ENCODE measurements at places on chromosomes 13 and 19.

GRCh38 chr13:111663953-111664421 lies 343.5 kb downstream of the TEX29 start:
- no peak for DNase-seq

DNA sequence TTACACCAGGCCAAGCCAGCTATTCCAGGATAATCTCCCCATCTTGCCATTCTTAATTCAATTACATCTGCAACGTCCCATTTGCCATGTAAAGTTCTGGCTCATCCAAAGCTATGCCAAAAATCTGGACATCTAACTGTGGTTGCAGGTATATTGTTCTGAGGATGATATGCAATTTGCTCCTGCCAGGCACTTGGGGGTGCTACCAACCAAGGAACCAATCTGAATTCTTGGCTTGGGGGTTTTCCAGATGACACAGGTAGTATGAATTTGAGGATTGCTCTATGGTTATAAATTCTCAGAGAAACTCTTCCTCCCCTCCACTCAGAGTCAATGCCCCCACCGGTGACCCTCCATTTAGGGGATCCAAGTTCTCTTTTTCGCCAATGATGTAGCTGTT lies 33.0 kb downstream of the CRYL1 start:
- DNase-seq: peak; percentile 41

- no peak for DNase-seq
Measured at GRCh38 chr19:6527893-6528543, 2.8 kb upstream of the TNFSF9 start.

DNA sequence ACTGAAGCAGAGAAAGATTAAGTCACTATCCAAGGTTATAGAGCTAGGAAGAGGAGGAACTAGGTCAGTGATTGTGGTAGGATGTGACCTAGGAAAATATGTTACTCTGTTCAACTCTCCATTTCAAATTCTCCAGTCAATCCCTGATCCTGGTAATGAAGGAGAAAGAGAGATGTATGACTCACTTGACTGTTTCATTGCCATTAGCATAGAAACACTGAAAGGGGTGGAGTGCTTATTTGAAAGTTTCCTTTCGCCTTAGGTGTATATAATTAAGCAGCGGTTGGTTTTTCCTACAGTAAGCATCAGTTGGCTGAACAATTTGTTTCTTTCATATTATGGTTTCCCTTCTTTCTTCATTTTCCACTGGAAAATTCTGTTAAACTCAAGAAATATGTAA lies 198.1 kb upstream of the CSNK1A1L start:
- DNase-seq: no peak

DNA sequence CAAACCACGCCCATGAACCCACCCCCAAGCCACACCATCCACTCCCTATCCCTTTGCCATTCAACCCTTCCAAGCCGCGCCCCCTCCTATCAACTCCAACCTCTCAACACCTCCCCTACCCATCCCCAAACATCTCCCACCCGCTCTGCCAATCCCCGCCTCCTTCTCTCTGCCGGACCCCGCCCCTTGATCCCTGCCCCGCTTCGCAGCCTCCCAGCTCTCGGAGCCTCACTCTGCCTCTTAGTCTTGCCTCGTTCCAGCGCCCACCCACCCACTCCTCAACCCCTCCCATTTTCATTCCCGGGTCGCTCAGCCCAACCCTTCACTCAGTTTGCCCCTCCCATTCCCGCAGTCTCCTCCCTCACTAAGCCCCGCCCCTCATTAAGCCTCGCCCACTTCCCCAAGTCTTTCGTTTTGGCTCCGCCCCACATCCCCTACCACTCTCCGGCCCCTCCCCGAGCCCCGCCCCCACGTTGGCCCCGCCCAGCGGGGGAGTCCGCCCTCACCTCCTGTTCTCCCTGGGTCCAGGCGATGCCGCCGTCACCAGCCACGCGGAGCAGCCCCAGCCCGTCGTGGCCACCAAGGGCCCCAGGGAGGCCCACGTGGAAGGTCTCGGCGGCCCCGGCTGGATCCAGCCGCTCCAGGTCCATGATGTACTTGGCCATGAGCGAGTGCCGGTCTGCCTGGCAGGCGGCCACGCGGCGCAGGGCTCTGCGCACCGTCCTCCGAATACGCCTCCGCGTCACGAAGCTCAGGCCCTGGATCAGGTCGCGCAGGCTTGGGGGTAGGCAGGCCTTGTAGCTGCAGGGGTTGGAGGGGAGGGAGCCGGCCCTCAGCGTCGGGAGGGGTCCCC lies 5.7 kb downstream of the JAK3 start:
- peak; percentile 97 for DNase-seq

DNA sequence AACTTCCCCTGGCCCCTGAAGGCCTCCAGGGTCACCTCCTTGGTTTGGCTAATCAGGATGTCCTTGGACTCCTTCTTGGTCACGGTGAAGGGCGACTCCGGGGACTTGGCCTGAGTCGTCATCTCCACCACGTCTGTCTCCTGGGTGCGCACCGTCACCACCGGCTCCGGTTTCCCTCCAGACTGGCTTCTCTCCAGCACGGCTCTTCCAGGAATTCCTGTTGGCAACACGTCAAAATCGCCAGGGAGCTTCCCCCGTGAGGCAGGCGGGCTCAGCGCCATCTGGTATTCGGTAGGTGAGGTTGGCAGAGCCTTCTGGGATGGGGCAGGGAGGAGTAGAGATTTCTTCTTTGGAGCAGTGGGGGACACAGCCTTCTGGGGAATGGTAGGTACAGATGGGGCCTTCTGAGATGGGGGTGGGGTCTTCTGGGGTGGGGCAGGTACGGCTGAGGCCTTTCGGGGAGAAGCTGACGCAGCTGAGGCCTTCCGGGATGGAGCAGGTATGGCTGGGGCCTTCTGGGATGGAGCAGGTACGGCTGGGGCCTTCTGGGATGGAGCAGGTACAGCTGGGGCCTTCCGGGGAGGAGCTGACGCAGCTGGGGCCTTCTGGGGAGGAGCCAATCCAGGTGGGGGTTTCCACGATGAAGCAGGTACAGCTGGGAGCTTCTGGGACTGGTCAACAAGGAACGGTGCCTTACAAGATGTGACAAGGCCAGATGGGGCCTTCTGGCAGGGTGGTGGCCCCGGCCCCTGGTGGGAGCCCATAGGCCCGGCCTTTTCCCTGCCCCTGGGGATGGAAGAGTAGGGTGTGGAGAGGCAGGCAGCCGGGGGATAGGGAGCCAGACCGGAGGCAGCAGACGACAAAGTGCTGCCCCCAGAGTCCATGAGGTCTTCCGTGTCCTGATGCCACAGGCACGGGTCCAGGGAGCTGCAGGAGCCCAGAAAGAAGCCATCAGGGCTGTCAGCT lies 3.8 kb downstream of the GARIN5B start:
- no peak for DNase-seq
